ENCODE measurements at places on chromosomes 5 and 9.

DNA sequence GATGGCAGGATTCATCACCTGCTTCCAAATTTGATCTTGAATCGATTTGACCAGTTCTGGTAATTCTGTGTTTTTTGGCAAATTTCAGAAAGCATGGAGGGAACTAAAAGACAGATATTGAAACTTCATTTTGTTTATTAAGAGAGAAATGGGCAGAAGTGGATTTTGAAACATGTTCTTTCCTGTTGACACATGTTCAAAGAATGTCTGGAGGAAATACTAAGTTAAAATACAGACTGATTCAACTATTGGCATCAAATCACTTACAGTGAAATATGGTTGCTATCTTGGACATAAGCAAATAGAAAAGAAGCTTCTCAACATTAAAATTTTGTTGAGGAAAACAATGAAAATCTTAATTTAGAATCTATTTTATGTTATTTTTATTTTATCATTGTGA lies 19.3 kb upstream of the GZMK start:
- DNase-seq: no peak

DNA sequence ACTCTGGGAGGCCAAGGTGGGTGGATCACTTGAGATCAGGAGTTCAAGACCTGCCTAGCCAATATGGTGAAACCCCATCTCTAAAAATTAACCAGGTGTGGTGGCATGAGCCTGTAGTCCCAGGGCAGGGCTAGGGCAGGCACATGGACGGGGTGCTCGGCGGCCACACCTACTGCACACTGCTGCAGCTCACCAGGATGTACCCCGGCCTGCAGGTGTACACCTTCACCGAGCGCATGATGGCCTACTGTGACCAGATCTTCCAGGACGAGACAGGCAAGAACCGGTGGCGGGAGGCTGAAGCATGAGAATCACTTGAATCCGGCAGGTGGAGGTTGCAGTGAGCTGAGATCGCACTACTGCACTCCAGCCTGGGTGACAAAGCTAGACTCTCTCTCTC lies 3.2 kb downstream of the ST6GALNAC4 start:
- no peak for DNase-seq

GRCh38 chr9:37152365-37152764 lies 32.0 kb downstream of the ZCCHC7 start:
- DNase-seq: no peak

- DNase-seq: no peak
These were observed 70.5 kb upstream of the OR2K2 start for GRCh38 chr9:111400564-111400898.
